ENCODE measurements at places on chromosomes 11 and 22. TPM values are rescaled to one million over a fixed set of nuclear protein-coding genes. Genes with fewer than 3 reads are reported as not detected.

DNA sequence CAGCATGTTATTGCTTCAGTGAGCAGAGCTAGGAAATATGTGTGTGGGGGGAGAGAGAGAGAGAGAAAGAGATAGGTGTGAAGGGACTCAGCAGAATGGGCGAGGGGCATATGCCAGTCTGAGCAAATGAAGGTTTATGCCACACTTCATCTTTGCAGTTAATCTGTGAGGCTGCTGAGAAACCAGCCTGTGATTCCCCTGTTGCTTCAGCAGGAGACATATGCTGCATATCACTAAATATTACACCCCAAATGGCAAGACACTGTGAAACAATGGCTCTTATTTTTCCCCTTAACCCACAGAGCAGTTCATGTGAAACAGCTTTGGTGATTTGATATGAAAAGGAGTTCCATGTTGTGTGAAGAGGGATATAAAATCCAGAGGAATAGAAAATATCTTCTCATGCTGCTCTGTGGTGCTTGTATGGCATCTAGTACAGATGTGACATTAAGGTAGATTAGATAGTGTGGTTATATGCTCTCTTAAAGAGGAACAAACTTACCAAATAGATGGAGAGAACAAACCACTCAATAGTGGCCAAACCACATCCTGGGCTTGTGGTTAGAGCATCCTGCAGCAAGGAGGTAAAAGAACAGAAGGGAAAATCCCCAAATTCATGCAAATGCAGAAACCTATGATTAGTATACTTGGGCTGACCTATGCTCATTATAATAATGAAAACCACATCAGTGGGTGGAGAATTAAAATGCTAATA, 864.2 kb downstream of the FAM181B start:
- peak; percentile 91 for DNase-seq

- DNase-seq: no peak
Observed at GRCh38 chr11:69245491-69246345, 48.2 kb upstream of the MYEOV start.

- DNase-seq: no peak
Observed at GRCh38 chr22:17137861-17138425, 16.8 kb upstream of the TMEM121B start.

DNA sequence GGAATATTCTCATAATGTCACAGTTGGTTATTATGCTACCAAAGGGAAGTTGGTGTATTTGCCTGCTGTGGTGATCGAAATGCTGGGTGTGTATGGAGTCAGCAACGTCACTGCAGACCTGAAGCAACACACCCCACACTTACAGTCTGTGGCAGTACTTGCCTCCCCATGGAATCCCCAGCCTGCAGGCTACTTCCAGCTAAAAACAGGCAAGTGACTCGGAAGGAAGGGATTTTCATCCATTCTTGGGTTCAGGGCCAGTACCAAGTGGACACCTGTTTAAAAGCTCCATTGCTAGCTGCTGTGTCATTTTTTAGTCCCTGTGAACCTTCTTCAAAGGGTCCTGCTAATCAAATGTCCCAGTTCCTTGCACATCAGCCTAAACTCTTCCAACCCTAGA, 149.6 kb downstream of the C11orf91 start:
- no peak for DNase-seq

DNA sequence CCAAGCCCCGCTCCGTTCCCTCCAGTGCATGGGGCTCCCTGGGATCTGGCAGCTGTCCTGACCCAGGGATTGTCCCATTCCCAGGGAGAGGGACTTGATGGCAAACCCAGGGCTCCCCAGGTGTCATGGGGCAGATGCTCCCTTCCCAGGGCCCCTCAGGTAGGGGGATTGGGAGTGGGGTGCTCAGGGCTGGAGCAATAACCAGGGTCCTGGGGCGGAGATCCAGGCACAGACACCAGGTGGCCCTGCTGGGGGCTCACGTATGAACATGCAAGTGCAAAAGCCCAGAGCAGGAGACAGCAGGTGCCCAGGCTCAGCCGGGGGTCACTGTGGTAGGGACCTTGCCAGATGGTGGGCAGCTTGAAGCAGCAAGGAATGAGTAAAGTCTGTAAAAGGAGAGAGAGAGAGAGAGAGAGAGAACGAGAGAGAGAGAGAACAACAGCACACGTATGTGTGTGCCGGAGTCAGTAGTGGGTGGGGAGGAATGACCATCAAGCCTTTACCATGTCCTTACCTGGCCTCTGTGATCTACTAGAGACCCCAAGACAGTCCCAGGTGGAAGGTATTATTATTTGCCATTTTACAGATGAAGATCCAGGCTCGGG, 19.3 kb upstream of the MPPED1 start:
- no peak for DNase-seq

DNA sequence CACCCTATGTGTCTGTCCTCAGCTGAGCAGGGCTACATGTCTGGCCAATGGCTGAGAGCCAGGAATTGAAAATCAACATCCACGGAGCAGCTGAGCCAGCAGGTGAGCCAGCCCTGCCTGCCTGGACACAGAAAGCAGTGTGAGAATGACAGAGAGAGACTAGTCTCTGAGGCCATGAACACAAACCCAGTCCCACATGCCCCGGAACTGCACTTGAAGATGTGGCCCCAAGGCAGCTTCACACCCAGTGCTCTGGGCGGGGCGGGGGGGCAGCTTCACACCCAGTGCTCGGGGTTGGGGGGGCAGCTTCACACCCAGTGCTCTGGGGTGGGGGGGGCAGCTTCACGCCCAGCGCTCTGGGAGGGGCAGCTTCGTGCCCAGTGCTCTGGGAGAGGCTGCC, 37.6 kb downstream of the TRMU start:
- no peak for DNase-seq

Gene TBX10
- total RNA-seq: not detected
